EH (cell line): ENCODE measurements at places on chromosomes 1 and 21.

DNA sequence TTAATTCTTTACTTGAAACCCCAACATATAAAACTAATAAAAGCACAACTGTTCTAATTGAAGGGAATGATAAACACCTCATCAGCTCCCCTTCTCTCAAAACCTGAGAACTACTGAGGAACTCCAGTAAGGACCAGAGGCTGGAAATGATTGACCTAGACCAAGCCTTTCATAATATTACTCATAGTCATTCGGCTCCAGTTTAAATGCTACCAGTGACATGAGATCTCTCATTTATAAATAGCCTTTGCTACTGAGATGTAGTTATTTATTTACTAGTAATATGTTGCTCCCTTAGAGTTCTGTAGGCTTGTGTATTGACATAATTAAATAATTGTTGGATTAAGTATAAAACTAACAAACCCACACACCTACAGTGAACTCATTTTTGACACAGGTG lies 209.8 kb upstream of the PRMT6 start:
- no peak for DNase-seq

GRCh38 chr1:236165238-236165981 lies 23.1 kb downstream of the GPR137B start:
- no peak for DNase-seq

DNA sequence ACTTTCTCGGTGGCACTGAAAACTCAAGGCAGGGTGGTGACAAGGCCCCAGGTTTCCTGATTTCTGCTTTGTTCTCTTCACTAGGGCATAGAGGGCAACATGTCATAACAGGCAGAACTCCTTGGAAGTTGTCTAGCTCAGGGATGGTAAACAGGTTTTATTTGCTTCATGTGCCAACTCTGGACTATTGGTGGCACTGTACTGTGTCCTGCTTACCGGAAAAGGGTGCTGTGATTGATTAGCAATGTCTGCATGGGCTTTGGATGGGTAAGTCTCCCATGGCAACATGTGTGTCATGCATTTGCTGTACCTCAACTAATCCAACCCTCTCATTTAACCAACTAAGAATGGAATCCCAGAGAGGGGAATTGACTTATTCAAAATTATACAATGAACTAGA lies 70.7 kb upstream of the USP24 start:
- no peak for DNase-seq

GRCh38 chr1:203871114-203871880 lies 9.9 kb downstream of the SNRPE start:
- peak; percentile 80 for DNase-seq

DNA sequence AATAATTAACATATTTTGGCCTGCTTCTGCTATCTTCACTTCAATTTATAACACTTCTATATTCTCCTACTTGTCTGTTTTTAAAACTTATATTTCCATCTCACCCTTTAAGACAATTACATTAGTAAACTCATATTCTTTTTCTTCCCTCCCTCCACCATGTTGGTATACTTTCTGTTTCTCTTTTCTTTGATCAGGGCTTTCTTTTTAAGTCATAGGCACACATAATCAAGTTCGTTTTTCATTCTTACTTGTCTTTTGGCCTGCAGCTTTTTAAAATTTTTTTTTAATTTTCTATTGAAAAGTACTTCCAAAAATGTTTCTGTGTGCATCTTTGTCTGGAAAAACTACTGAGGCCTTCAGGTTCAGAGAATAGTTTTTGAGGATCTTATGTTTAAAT lies 2.3 kb downstream of the PYHIN1 start:
- DNase-seq: no peak

DNA sequence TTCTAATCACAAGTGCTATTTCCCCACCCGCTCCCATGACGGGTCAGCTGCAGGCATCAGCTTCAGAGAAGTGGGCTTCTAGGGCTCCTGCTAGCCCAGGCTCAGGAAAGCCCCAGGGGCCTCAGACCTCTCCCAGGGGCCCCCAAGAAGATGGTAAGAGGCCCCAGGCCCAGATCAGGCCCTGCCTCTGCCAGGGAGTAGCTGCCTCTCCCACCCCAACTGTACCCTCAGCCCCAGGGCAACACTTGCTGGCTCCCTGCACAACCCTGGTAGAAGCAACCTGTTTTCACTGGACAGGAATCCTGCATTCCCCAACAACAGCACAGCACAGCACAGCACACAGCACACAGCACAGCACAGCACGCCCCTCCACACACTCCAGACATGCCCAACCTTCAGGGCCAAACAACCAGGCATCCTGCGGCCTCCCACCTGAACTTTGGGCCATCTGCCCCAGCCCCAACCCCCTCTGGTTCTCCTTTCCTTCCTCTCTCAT lies 6.5 kb downstream of the BLACAT1 start:
- DNase-seq: no peak

DNA sequence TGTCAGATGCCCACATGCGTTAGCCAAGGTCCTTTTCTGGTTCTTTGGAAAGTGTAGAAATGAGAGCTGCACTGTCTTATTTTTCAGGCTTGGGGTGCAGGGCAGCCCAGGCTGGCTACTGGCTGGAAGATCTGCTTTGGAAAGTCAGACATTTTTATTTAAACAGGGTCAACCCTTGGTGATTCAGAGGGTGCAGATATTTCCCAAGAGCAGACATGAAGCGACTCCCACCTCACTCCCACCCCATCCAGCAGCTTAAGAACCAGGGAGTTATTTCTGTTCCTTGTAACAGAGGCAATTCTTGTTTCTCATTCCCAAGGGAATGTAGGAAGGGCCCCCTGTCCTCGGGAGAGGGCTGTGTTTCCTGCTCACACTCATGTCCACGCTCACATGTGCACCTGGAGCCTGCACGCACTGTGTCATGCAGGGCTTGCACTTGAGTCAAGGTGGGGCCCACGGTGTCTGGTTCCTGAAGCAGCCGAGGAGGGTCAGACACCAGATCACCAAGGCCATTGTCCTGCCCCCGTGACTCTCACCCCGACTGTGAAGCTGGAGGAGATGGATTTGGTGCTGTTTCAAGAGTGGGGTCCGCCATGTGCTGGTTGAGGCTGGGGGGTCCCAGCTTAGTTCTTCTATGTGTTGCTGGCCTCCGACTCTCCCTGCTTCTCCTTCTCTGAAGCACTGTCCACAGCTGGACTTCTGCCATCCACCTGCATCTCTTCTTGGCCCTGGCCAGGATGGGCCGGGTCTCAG lies 992 bp downstream of the S100A7A start:
- no peak for DNase-seq

DNA sequence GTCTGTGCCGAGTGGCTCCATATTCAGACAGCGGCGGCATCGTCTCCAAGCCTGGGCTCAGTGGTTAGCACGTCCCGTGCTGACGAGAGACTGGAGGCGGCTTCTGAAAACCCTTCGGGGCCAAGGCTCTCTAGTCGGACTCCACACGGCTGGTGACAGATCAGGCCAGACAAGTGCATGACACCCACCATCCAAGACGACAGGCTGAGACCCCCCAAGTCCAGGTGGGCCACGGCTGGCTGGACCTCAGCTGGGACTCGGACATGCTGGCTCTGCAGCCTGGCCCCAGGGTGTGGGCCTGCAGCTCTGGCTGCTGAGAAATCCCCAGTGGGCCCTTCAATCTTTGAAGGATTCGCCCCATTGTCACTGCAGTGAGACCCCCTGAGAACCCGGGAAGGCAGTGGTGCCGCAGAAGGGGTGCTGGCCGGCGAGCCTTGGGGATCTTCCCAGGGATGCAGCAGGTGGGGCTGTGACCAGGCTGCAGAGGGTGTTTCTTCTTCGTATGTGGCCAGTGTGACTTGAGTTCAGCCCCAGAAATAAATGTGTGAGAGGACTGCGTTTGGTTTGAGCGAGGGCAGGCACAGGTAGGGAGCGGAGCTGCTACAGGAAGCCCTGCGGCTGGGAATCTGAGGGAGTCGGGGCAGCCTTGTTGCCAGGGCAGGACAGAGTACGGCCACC lies 15.9 kb upstream of the SLC19A1 start:
- no peak for DNase-seq

DNA sequence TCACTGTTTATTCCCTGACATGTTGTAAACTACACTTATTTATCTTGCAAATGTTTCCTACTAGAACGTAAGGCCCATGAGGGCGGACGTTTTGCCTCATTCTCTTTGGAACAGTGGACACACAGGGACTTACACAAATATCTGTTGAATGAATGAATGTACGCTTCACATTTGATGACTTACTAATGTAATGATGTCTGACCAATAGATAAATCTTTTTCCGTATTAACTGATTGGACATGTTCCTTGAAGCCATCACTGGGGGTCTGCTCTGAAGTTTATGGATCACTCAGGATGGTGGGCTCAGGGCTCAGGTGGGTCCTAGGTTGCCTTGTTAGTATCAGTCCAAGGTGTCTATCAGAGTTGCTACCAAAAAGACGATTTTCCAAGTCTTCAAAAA lies 763.2 kb upstream of the TPTE start:
- DNase-seq: no peak

DNA sequence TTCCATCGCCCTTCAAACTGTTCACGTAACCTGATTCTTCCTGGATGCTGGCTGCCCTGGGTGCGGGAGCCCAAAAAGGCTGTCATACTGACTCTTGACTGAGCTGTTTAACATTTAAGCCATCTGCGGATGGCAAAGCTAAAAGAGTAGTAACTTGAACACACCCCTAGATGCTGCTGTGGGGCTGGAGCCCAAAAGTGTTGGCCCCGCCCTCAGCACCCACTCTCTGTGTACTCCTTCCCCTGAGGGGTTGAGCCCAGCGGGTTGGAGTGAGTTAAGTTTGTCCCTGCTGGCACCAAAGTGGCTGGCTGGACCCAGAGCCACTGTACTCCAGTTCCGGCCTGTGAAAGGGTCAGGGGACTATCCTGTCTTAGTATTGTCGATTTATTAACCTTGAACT lies 640.6 kb downstream of the PTPRU start:
- no peak for DNase-seq

GRCh38 chr1:210129759-210130158 lies 102.8 kb upstream of the SERTAD4 start:
- DNase-seq: no peak

- peak; percentile 25 for DNase-seq
Observed at GRCh38 chr1:214124281-214124805, 136.6 kb downstream of the PROX1 start.

GRCh38 chr21:37861561-37861960 lies 54.7 kb downstream of the KCNJ6 start:
- DNase-seq: no peak

DNA sequence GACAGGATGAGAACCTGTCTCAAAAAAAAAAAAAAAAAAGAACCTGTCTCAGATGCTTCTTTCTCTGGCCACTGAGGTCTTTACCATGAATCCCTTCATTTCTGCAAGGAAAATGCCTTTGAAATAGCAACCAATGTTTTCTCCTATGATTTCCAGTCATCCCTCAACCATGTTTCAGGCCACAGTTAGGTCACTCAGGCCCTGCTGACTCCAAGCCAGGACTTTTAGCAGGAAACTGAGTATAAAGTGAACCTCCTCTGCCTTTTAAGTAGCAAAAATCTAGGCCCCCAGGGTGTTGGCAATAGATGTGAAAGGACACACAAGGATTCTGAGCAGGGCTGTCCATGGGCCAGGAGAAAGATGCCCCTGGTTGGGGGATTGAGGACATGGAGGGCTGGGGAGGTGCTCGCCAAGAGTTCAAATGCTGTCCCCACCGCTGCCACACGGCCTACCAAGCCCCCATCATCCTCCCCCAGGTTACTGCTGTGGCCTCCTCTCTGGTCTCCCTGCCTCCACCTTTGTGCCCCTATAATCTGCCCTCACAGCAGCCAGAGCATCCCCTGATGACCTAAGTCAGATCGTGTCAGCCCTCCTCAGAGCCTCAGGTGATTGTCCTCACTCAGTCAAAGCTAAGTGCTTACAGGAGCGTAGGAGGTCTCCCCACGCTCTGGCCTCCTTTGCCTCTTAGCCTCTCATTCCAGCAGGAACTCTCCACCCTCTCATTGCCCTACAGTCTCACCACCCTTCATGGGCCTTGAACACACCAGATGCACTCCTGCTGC lies 54.6 kb downstream of the MATN1 start:
- DNase-seq: peak; percentile 78

- DNase-seq: no peak
Observed at GRCh38 chr1:228809621-228810394, 74.5 kb downstream of the RHOU start.

- peak; percentile 45 for DNase-seq
Observed at GRCh38 chr1:16189003-16189402, 23.4 kb downstream of the ARHGEF19 start.

GRCh38 chr1:70628973-70629372 lies 217.9 kb downstream of the CTH start:
- DNase-seq: no peak

GRCh38 chr1:58844176-58844575 lies 60.3 kb upstream of the JUN start:
- DNase-seq: peak; percentile 42

DNA sequence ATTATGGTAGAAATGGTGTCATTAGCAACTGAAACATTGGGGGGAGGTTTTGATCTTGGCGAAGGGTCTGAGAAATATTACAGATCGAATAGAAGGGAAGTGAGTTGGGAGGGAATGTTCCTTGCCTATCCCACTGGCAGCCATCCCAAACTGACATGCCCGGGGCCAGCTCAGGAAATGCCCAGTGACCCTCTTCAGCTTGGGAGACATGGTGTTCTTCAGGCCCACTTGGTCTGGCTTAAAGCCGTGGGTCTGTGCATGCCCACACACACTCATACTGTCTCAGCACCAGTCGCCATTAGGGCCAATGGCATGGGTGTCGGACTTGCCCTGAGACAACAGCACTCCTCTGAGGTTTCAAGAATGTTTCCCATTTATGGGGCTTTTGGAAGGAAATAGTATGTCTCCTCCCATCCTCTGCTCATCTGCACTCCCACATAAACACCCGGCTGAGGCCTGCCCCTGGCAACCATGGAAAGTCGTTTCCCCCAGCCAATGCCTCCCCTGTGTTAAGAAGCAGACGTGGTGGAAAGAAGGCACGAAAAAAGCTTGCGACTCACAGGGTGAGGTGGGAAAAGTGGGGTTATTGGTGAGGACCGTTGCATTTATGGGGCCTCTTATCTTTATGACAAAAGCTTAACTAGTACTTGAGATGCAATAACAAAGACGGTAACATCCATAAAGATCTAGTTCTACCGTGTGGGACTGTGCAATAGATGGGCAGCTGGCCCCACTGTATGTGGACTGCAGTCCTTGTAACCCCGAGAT lies 2.0 kb downstream of the RNF186 start:
- no peak for DNase-seq

DNA sequence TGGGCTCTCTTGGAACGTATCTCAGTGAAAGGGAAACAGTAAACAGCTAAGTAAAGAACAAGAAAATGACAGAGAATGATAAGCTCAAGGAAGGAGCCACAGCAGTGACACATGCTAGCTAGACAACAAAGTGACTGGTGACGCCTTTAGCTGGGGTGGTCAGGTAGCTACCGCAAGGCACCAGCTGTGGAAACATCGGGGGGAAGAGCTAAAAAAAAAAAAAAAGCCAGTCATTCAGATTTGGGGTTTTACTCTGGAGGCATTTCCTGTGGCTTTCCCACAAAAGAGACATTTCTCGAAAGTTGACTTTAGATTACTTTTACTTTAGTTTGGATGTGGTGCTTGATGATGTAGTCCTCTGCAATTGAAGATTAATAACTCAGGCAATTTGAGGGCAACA lies 2.1 kb downstream of the FHAD1 start:
- DNase-seq: no peak
